ENCODE measurements at places on chromosomes 2 and 18.

DNA sequence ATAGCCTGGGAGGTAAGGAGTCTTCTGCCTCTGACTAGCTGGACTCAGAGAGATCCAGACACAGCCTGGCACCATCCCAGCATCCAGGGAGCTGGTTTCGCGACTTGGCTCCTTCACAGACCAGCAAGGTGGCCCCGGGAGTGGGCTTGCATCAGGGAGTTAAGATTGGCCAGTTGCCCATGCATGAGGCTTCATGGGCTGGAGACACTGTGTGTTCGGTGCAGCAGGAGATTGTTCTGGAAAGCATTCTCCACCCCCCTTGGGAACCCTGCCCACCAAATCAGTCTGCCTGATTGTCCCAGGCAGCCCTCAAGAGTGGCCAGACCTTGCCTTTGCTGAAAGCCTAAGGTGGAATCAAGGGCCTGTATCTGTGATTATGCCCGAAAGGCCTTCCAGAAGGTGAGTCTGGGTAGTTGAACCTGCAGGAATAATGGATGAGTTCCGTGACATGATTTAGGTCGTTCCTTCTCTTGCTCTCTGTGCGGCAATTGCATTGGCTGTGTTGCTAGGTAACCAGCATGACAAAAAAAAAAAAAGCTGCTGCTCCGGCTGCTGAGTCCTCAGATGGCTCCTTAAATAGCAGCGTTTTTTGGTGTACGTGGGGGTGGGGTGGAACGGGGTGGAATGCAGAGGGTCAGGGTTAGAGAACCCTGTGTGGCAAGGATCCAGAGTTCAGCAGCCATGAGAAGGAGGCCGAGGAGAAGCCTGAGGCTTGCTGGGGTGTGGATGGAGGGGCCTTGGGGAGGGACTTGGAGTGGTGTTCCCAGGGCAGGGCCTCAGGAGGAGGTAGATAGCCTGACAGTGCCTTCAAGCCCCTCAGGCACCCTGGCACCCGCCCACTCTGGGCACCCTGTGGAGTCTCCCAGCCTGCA lies 93.0 kb upstream of the MCFD2 start:
- DNase-seq: no peak

GRCh38 chr2:25831746-25832449 lies 46.4 kb downstream of the ASXL2 start:
- DNase-seq: no peak

GRCh38 chr2:234931371-234931770 lies 20.4 kb upstream of the SH3BP4 start:
- DNase-seq: no peak

GRCh38 chr2:26485099-26485498 lies 7.2 kb upstream of the OTOF start:
- DNase-seq: no peak

DNA sequence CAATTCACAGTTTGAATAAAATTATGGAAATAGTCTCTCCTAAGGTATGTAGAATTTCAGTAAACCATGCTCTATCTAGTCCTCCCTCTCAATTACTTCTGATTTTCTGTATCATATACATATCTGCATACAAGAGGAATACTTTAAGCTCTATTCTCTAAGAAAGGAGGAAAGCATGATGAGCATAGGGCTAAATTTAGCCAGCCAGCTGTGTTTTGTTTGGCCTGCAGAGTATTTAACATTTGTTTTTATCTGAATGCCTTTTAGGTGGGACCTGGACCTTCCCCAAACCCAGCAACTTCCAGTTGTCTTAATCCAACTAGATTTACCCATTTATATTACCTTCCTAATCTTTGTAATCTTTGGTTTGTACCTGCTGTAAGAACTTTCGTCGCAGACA lies 42.2 kb upstream of the FAM117B start:
- no peak for DNase-seq

- DNase-seq: no peak
Measured at GRCh38 chr18:55401638-55402191, 186.3 kb downstream of the TCF4 start.

DNA sequence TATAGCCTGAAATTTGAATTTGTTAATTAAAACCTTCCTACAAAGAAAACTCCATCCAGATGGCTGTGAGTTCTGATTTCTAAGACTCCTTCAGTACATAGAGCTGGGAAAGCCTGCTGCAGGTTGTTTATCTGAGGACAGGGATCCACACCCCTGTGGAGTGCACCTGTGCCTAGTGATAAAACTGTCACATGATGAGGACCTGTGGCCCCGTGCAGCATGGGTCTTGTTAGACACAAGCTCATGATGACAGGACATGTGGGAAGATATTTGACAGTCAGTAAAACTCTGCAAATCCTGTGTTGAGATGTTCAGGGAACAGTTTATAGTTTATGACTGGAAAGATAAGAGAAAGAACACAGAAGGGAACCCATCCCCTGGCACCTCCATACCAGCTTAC lies 133.2 kb upstream of the TMEM18 start:
- no peak for DNase-seq

- DNase-seq: no peak
Measured at GRCh38 chr18:30988440-30988839, 54.1 kb downstream of the DSC3 start.

DNA sequence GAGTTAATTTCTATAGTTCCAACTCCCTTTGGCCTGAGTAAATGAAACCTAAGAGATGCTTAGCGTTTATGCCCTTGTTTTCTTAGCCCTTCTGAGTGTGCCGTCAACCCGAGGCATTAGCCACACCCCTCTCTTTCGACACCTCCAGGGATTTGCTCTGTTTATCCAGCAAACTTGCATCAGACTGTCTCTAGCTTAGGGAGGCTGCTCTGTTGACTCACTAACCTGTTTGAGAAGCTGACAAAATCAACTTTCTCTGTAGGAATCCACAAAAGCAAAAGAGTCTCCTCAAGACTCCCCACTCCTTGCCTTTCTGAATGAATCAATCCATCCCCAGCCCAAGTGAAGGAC lies 317.6 kb downstream of the TNS1 start:
- DNase-seq: no peak

DNA sequence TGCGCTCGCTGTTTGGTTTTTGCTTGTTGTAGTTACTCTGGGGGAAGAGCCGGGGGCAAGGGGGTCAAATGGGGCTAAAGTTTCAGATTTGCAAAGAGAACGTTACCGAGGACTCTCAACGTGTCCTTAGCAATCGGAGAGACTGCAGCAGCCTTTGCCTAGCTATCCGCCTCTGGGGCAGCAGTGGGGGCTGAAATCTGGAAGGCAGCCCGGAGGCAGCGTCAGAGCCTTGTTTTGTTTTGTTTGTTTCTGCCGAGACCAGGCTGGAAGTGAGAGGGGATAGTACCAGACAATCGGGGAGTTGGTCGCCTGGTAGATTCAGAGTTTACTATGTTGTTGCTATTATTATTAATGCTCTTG lies 1.2 kb downstream of the CDH20 start:
- no peak for DNase-seq

DNA sequence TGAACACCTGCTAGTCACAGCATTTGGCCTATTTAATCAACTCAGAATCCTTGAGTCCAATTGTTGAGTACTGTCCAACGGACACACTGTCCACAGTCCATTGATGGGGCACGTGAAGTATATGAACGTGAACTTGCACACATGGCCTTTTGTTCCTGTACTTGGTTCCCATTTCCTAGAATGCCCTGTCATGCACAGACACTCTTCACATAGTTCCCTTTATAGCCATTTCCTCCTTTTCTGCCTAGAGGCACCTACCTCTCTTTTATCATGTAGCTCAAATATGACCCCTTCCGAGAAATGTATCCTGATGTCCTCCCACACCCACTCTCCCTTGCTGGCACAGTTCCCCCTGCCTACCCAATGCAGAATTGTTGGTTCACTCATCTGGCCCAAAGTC lies 8.7 kb upstream of the CRYGA start:
- no peak for DNase-seq

GRCh38 chr18:73124175-73124574 lies 256.4 kb upstream of the NETO1 start:
- no peak for DNase-seq

DNA sequence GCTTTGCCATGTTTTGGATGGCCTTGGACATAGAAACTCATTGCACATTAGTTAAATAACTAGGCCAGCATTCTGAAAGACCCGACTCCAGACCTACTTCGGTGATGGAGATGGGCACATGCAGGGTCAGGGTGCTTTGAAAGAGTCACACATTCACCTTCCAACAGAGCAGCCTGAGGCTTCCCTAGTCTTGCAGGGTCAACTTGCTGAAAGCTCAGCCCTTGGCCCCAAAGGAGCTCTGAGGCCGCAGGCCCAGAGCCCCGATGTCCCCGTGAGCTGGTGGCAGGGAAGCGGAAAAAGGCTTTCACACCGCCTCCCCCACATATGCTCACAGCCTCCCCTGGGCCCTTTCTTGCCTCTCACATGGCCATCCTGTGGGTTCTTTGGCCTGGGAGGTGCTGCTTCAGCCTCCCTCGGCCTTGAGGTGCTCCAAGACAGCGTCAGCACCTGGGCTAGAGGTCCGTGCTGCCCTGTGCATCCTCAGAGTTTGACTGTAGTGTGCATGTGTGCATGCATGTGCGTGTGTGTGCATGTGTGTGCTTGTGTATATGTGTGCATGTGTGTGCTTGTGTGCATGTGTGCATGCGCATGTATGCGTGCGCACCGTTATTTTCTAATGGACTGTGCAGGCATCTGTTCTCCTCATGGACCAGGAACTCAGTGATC lies 21.6 kb downstream of the LDLRAD4 start:
- no peak for DNase-seq

- no peak for DNase-seq
Measured at GRCh38 chr18:79796531-79797405, 970 bp upstream of the KCNG2 start.

Measured in activated effector memory CD4-positive, alpha-beta T cell treated with Interleukin-2 at 50 U/mL for 16 hours (primary cell).